ENCODE measurements at places on chromosomes 4 and X.

- H3K4me3 ChIP-seq, result no peak overlapping the region
- no peaks in the 10 kb centered on the region for H3K4me1 ChIP-seq
- H3K27ac ChIP-seq, result no peak overlapping the region
- DNase-seq, result no peak
These were observed 48.7 kb upstream of the CRMP1 start for GRCh38 chr4:5941601-5942000.

DNA sequence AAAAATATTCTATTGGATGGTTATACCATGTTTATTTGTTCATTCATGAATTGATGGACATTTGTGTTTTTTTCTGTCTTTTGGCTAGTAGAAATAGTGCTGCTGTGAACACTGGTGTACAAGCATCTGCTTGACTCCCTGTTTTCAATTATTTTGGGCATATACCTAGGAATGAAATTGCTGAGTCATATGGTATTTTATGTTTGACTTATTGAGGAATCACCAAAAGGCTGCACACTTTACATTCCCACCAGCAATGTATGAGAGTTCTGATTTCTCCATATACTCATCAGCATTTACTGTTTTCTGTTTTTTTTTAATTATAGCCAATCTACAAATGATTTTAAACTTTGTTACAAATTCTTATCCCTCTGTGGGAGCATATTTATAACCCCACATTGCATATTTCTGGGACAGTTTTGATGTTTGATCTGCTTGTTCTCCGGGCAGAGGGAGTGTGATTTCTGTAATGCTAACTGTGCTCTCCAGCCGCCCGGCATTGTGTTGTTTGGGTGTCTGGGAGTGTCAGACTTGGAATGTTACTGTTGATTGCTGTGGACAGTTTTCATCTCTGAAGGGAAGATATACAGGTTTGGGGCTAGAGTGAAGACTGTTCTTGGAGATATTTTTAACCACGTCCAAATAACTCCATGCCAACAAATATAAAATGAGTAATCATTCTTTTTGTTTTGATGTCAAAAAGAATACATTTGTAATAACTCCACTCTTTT, 60.5 kb upstream of the PGRMC2 start:
- no peak overlapping the region for H3K4me3 ChIP-seq
- no peaks in the 10 kb centered on the region for H3K36me3 ChIP-seq
- no peak for DNase-seq
- H3K27me3 ChIP-seq, result no peaks in the 10 kb centered on the region
- H3K27ac ChIP-seq, result no peak overlapping the region

DNA sequence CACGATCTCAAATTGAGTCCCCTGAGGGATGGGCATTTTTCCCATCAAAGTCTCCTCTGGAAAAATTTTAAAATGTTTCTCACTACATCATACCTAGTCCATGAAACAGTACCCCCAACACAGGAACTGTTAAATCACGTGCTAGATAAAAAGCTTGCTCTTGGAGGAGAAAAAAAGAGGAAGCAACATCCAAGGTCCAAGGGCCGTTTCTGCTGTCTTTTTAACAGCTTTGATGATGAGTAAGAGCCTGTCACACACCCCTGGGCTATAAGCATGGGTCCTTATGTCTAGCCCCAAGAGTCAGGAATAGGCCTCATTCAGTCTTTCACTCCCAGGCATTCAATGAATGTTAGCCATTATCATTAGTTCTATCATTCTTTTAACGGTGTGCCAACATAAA, 128.9 kb downstream of the SH3KBP1 start:
- no peak for DNase-seq
- no peaks in the 10 kb centered on the region for H3K27me3 ChIP-seq
- H3K36me3 ChIP-seq, result no peaks in the 10 kb centered on the region
- H3K27ac ChIP-seq, result no peak overlapping the region

DNA sequence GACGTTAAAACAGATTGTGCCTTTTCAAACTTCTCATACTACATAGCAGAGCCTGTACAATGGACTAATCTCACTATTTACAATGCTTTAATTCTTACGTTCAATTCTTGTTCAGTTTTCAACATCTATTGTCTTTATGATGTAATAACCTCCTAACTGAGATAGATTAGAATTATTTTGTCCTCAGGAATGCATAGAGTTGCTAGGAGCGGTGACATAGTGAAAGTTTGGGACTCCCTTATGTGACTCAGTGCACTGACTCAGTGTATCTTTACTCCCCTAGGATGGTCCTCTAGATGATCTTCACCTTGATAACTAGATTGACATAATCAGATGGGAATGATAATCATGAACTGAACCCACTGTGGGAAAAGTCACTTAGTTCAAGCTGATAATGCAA, 151.5 kb downstream of the VEGFC start:
- H3K27me3 ChIP-seq, result no peaks in the 10 kb centered on the region
- H3K4me3 ChIP-seq, result no peak overlapping the region
- no peak for DNase-seq
- H3K36me3 ChIP-seq, result no peaks in the 10 kb centered on the region

Data from thoracic aorta (tissue), 2 donors.